ENCODE measurements at places on chromosomes 13 and 19.

- no peak for DNase-seq
Observed at GRCh38 chr13:27211771-27212364, 39.5 kb upstream of the RPL21 start.

DNA sequence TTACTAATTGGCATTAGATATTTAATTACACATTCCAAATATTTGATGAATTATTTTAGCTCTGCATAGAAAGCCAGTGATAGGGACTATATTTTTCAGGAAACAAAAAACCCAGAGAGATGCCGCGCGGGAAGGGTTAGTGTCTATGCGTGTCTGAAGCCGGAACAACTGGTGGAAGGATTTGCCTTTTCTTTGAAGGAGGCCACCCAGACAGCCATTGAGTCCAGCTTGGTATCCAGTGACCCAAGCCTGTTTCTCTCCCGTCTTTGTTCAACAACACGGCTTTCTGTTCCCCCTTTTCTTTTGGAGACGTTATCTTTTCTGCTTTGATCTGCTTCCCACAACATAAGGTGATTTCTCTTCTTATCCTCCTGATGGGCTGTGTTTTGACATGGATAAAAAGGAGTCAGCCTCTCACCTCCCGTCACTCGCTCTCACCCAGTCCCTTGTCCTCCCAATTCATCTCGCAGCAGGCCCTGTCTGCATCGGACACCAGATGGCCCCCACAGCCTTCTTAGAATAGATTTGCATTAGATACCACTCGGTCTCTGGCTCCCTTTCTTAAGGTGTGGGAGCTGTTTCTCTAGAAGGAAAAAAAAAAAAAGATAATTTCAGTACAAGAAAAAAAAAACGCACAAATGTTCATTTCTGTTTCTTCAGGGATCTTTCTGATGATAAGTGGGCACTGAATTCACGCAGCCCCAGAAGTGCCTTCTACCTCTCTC lies 361.8 kb downstream of the ZNF536 start:
- no peak for DNase-seq

GRCh38 chr13:44309794-44310757 lies 63.5 kb upstream of the SERP2 start:
- no peak for DNase-seq

DNA sequence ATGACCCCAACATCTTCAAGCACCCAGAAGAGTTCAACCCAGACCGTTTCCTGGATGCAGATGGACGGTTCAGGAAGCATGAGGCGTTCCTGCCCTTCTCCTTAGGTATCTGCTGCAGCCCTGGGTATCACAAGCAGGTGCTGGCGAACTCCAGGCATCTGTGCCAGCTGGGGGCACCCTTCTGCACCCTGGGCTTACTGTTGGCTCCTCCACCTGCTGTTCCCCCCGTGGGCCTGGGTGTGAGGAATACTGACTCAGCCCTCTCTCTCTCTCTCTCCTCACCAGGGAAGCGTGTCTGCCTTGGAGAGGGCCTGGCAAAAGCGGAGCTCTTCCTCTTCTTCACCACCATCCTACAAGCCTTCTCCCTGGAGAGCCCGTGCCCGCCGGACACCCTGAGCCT lies 13.0 kb downstream of the CYP2S1 start:
- no peak for DNase-seq

- no peak for DNase-seq
Observed at GRCh38 chr13:90315061-90315460, 1032.4 kb upstream of the MIR17HG start.

DNA sequence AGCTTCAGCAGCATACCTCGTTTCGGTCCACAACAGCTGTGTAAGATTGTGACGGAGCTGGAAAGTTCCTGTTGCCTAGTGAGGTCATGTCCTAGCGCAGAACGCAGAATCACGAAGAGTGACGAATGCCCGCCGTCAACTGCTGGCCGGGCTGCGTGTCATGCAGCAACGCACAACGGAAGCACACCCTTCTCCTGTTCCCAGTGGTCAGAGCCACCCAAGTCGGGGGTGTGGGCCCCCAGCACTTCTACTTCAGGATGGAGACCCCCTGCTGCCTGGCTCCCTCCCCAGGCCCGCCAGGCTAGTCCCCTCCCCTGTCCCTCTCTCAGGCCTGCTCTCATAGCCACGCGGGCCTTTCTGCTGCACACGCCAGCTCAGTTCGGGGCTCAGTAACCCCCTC lies 25.9 kb downstream of the C2CD4C start:
- DNase-seq = no peak

DNA sequence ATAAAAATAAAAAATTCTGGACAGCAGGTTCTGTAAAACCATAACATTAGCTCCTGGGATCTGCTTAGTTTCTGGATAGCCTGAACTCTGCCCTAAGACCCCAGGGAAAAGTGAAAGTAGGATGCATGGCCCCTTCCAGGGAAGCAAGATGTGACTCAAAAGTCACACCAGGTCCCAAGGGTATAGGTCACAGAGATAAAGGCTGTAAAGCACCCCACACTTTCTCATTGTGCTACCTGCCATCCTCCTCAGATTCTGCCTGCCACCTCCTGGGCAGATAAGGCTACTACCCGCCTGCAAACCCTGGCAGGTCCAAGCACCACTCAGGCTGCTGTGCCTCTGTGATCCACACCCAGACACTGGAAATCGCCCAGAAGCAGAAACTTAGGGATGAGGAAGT lies 20.6 kb downstream of the FFAR2 start:
- DNase-seq = peak; percentile 32

DNA sequence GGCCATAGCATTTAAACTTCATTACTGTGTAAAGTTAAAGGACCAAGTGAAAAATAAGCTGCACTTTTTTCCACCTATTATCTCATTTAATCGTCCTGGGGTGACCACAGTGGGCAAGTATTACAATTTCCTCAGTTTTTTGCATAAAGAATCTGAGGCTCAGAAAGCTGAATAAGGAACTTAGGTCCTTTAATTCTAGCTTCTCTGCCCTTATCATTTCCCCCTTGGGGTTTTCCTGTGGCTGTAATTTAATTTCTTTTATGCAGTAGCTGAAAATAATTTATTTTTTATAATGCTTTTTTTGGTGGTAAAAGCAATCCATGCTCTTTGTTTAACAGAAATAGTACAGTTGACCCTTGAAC lies 59.8 kb upstream of the RCBTB2 start:
- no peak for DNase-seq

- peak; percentile 52 for DNase-seq
Observed at GRCh38 chr19:17079710-17080439, 4.3 kb downstream of the MYO9B start.

DNA sequence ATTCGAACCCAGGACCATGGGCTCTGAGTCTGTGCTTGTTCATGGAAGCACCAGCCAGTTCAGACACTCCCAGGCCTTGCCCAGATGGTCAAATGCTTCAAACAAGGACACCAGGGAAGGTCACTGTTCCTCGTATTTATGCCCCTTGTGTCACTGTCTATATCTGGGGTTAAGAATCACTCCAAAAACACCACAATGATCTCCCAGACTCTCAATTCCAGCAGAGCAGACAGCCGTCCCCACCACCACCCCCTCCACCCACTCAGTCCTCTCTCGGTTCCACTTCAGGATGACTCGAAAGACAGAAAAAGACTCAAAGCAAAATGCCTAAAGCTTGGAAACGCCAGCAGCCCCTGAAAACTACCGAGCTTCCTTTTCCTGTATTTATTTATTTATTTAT lies 79.0 kb downstream of the INSR start:
- no peak for DNase-seq

GRCh38 chr13:39401756-39402155 lies 201.2 kb downstream of the LHFPL6 start:
- DNase-seq = no peak
